ENCODE measurements at places on chromosomes 4 and X.

DNA sequence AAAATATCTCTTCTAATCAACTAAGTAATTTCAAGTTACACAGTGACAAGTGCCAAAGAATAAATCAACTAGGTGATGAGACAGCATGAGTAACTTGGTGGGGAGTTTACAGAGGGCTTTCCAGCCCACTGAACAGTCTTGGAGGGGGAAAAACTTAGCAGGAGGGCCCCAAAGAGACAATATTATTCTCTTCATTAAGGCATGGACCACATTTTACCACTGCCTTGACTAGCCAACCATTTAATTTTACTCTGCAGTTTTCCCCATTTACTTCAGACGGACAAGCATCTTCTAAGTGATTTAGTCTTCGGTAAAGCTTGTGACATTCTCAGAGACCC is 25.3 kb upstream of the GATB start:
- DNase-seq, result no peak

GRCh38 chr4:163804001-163804400 is 309.5 kb downstream of the TMA16 start:
- DNase-seq, result no peak

GRCh38 chrX:132758759-132759158 is 199.7 kb downstream of the HS6ST2 start:
- no peak for DNase-seq

DNA sequence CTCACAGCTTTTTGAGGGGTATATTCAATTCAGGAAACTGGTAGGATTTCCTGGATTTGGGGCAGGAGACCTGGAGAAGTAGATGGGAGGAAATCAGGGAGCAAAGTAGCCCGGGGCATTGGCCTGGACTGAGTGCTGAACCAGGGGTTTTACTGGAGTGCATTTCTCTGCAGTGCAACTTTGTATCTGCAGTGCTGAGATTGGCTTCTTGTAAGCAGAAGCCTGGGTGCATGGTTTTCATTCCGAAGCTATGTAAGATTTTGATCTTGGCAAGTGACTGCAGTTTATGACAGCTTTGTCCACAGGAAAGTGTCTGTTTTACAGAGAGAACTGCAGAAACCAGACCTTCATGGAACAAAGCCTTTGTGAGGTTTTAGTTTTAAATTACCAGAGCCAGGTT is 158.3 kb downstream of the SPCS3 start:
- DNase-seq, result peak; percentile 6

DNA sequence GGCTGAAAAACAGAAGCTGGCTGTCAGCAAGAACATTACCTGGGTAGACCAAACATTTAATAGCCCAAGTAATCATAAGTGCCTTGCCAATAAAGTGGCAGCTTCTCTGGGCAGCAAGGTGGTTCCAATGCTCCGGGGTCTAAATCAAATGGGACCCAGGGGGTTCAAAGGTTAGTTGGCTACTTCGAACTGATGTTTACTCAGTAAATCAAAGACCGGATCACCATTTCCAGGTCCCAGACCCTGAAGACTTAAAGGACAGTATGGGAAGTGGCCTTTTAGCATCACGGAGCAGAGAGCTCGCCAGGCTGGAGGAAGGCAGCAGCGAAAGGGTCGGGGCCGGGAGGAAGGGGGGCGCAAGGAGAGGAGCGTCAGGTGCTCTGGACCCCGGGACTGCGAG is 1.0 kb downstream of the SH3KBP1 start:
- DNase-seq, result peak; percentile 5

- no peak for DNase-seq
These were observed 37.0 kb upstream of the NOCT start for GRCh38 chr4:138978600-138978999.

DNA sequence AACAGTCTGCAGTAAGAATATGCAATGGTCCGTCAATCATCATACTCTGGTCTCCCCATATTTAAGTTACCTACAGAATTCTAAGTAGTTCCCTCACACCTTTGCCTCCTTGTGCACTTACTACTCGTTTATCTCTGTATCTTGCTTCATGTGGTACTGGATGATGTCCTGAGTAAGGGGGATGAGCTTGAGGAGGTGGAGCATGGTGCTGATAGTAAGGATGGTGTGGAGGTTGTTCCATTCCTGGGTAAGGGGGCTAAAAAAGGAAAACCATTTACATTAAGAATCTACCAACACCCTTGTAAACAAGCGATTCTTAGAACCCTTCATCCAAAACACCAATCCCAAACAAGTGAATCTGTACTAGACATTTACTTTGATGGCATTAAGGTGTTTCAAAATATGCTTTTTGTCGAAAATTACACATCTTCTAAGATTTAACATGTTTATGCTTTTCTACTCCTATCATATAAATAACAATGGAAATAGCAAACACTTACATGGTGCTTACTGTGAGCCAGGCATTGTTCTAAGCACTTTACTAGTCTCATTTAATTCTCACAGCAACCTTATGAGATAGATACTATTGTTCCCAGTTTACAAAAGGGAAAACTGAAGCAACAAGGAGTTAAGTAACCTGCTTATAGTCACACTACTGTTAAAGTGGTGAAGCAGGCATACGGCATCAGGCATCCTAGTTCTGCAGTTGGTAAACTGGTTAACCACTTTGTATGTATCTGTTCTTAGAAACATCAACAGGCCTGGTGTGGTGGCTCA is 33.5 kb downstream of the YTHDC1 start:
- DNase-seq, result no peak

DNA sequence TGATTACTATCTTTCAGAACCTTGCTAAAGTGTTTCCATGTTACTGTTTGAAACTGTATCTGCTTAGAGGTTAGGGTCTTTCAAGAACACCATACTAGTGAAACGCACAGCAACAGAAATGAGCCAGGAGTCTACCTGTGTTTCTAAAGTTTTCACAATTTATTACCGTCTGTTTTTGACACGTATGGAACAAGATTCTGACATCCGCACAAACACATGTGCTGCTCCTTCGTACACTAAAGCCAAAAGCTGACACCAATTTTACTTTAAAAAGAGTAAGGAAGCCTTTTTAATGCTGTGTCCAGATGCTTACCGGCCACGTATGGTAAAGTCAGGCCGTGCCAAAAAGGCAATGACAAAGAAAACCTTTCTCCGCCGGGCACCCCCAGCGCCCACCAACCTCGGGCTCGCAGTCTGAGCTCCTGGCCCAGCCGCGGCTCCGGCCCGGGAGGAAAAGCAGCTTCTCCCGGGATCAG is 532 bp downstream of the RPS4X start:
- no peak for DNase-seq

- peak; percentile 9 for DNase-seq
These were observed 12.3 kb downstream of the MSL3 start for GRCh38 chrX:11770320-11770719.

- no peak for DNase-seq
These were observed 53.7 kb downstream of the NAA11 start for GRCh38 chr4:79272126-79272525.

DNA sequence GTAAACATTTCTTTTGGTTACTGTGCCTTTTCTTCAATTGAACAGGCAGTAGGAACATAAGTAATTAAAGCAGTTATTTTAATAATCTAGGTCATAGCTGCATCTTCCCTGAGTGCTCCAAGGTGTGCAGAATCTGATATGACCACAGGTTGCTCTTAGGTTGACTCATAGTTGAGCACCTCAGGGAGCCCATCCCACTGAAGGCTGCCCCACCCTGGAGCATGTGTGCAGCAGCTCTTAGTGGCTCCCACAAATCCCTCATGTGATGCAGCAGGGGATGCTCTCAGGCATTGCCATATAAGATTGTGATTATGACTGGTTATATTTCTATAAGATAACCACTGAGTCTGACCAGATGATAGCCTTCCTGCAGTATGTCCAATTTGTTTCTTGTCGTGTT is 72.3 kb downstream of the ZNF518B start:
- DNase-seq, result no peak

DNA sequence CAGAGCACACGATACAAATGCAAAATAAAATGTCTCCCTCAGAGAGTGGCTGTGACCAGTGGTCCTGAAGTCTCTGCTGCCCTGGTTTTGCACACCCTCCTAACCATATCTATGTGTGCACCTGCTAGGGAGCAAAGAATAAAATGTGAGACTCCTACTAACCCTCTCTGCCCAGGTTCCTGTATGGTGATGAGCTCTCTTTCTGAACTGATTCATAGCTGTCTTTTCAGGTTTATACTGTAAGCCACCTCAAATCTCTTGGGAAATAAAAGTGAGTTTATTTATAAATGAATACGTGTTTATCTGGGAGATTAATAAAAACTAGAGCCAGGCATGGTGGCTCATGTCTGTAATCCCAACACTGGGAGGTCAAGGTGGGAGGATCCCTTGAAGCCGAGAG is 126.0 kb upstream of the RBPJ start:
- DNase-seq, result no peak

GRCh38 chrX:41541386-41541785 is 94.2 kb downstream of the NYX start:
- DNase-seq, result no peak

- DNase-seq, result no peak
These were observed 497.6 kb downstream of the PRR32 start for GRCh38 chrX:127317159-127317558.

DNA sequence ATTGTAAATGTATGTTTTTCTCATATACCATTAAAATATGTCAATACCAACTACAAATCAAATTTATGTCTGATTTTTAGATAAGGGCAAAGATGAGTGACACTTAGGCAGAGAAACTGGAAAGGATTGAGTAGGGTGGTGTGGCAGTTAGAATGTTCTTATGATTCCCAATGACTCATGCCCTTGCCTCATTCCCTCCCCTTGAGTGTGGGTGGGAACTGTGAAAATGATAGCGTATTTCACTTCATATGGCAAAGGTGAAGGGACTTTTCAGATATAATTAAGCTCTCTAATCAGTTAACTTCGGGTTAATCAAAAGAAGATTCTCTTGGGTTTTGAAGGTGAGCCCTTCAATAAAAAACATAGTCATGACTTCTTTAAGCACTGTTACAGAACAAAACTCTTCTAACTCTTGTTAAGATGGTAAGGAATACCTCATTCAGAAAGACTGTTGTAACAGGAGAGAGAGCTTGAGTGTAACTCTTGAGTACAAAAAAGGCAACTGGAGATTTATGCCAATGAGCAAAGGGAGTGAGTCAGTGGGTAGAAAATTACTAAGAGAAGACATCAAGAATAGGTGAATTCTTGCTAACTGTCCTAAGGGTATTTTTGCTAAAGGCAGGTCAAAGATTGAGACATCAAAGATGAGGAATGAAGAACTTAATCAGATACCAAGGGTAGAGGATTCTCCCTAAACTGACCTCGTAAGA is 329.5 kb downstream of the KCTD8 start:
- no peak for DNase-seq

DNA sequence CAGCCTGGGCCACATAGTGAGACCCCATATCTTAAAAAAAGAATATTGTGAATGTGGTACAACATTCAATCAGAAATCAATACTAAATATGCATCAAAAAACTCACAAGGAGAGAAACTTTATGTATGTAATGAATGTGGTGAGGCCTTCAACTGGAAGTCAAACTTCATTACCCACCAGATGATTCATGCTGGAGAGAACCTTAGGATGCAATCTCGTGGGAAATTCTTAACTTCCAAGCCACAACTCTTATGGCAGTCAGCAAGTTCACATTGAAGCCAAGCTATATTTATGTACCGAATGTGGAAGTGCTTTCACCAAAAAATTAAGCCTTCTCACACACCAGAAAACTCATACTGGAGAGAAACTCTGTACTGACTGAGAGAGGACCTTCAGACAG is 84.5 kb upstream of the UXT start:
- no peak for DNase-seq

GRCh38 chr4:154617820-154618317 is 5.4 kb upstream of the FGG start:
- DNase-seq, result no peak

GRCh38 chr4:119841361-119841760 is 212.8 kb upstream of the PDE5A start:
- DNase-seq, result no peak

DNA sequence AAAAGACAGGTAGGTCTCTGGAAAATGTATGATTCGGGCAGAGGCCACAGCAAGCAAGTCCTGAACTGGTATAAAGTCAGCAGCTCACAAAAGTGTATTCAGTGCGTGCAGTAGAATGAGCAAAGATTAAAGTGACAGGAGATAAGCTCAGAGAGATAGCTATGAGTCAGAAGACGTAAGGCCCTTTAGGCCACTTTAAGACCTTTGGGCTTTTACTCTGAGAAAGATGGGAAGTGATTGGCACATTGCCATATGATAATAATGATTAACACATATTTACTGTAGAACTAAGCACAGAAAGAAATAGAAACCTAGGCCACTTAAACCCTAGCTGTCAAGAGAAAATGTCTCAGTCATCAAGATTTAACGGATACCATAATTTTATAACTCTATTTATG is 51.7 kb downstream of the TBCK start:
- DNase-seq, result no peak

DNA sequence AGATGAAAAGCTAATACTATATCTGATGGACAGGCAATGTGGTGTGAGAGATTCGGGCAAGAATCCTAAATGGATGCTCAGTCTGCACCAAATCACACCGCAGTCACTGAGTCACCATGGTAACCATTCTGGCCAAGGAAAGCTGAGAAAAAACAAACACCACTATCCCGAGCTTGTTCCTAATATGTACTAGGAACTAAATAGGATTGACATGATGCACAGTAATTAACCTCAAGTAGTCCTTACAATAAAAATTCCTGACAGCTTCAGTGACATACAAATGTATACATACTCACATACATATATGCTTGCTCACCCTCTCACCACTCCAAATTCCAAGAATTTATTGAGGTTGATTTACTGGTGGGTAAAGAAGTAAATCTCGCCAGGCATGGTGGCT is 1.1 kb upstream of the RAB40A start:
- DNase-seq, result no peak

GRCh38 chrX:38216642-38217041 is 4.0 kb downstream of the SRPX start:
- DNase-seq, result no peak

DNA sequence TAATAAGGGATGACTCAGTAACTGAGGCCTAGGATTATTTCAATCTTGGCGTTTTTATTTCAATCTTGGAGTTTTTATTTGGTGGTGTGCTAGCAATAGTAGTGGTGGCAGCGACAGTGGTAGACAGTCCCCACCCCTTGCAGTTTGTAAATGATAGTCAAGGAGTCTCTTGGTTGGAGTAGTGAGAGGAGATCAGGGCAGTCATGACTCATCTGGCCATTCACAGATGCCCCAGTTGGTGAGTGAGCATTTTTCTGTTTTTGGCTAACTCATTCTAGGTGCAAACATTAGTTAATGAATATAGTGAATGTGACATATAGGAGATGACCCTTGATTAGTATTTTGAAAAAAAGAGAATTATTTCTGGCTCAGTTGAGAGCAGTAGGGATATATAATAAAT is 93.5 kb upstream of the ADAD1 start:
- no peak for DNase-seq

DNA sequence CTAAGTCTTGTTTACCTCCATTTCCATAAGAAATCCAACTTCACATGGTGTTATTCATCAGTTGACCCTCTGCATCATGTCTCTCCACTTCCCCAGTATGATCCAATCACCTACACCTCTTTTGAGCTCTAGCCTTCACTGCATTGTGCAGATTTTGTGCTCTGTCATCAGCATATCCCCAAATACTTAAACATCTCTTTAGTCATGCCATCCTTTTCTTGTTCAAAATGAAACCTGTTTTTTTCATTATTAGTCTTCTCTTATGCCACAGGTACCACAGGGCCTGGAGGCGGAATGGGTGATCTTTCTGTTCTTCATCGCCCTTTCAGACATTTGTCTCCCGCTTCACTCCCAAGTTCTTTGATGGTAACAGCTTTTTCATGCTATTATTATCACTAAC is 382.7 kb upstream of the GALNTL6 start:
- DNase-seq, result no peak

GRCh38 chr4:171203425-171203824 is 609.8 kb upstream of the GALNTL6 start:
- DNase-seq, result no peak

GRCh38 chr4:8305851-8306471 is 36.4 kb downstream of the HTRA3 start:
- DNase-seq, result no peak
